ENCODE measurements at places on chromosomes 7 and 10. TPM values are rescaled to one million over a fixed set of nuclear protein-coding genes. Genes with fewer than 3 reads are reported as not detected.

CYTH3 gene
- 3.0 TPM for total RNA-seq

NEUROG3 gene
- total RNA-seq: not detected

PRKG1 gene
- not detected for total RNA-seq

NAT16 gene
- not detected for total RNA-seq

DNA sequence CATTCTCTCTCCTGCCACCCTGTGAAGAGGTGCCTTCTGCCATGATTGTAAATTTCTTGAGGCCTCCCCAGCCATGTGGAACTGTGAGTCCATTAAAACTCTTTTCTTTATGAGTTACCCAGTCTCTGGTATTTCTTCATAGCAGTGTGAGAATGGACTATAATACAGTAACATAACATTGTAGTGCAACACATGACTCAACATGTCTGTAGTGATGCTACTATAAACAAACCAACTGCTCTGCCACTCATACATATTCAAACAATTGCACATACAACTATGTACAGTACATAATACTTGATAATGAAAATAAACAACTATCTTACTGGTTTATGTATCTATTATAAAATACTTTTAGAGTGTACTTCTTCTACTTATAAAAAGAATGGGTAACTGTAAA is 7.1 kb downstream of the ATOH7 start:
- no peak for DNase-seq
- H3K4me3 ChIP-seq: no peak overlapping the region
- H3K36me3 ChIP-seq: no peaks in the 10 kb centered on the region
- H3K27me3 ChIP-seq: no peaks in the 10 kb centered on the region
- no peak overlapping the region for H3K27ac ChIP-seq

- H3K36me3 ChIP-seq: no peaks in the 10 kb centered on the region
- no peak overlapping the region for H3K4me3 ChIP-seq
- no peak for DNase-seq
- H3K27me3 ChIP-seq: no peaks in the 10 kb centered on the region
- no peaks in the 10 kb centered on the region for H3K4me1 ChIP-seq
Measured at GRCh38 chr7:158077151-158077840, 510.3 kb downstream of the PTPRN2 start.

- no peak for DNase-seq
- H3K27ac ChIP-seq: peak overlapping the region; percentile 54
- peaks cover 66% of the 10 kb centered on the region for H3K4me1 ChIP-seq
- H3K36me3 ChIP-seq: no peaks in the 10 kb centered on the region
- H3K4me3 ChIP-seq: no peak overlapping the region
- no peaks in the 10 kb centered on the region for H3K27me3 ChIP-seq
Measured at GRCh38 chr10:7491949-7492659, 81.3 kb upstream of the SFMBT2 start.

DNA sequence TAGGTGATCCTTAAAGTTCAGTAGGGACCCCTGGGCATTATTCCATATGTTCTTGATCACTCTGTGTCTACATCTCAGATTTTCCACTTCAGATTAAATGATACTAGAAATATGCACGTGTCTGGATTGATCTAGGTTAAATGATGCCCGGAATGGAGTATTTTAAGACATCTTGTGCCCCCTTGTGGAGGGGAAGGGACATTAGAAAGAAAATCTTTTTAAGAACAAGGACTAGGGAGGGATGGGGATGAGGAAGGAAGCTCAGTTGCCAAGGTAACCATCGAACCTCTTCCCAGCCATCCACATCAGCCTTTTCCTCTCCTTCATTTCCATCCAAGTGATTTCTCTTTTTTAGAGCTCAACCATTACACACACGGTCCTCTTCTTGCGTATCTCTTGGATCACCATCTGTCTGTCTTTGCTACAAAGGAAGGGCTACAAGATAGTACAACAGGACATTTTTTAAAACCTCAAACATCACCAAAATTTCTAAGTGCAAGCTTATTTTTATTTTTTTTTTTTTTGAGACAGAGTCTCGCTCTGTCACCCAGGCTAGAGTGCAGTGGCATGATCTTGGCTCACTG is 40.5 kb downstream of the PRSS2 start:
- H3K27me3 ChIP-seq: no peaks in the 10 kb centered on the region
- H3K4me3 ChIP-seq: no peak overlapping the region
- no peaks in the 10 kb centered on the region for H3K4me1 ChIP-seq
- no peak overlapping the region for H3K27ac ChIP-seq
- DNase-seq: peak; percentile 73

DNA sequence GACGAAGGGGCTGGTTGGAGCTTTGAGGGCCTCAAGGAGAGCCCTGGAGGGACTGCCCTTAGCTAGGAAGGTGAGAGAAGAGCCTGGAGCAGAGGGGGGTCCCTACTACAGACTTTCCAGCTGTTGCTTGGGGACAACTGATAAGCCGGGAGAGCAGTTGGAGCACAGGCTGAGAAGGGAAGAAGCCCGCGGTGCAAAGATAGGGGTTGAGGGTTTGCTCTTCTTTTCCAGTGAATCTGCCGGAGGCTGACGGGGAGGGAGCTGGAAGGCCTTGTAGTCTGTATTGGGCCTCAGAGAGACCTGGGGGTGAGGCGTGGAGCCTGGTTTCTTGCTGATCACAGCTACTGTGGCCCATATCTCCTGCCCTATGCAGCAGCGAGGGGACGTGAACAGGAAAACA is 23.7 kb downstream of the CYP26A1 start:
- no peaks in the 10 kb centered on the region for H3K36me3 ChIP-seq
- H3K27me3 ChIP-seq: no peaks in the 10 kb centered on the region
- no peaks in the 10 kb centered on the region for H3K4me1 ChIP-seq

- no peaks in the 10 kb centered on the region for H3K27me3 ChIP-seq
- no peak overlapping the region for H3K4me3 ChIP-seq
- no peaks in the 10 kb centered on the region for H3K36me3 ChIP-seq
- H3K27ac ChIP-seq: no peak overlapping the region
Measured at GRCh38 chr7:1029637-1030443, 14.5 kb upstream of the GPR146 start.

DNA sequence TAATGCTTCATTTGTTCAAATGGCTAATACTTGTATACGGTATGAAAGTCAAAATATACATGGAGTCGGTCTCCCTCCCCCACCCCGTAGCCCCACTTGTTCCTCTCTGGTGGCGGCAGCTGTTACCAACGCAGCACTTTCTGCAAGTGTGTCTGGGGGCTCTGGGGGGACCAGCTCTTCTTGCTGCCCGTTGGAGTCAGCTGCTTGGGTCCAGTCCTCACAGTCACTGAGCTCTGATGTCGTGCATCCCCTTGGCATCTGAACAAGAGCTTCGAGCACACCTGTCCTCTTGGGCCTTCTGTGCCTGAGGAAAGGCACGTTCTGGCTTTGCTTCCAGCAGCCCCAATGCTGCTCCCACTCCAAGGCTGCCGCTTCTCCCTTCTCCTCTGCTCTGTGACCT is 493.1 kb downstream of the PLXNA4 start:
- no peak overlapping the region for H3K27ac ChIP-seq
- DNase-seq: no peak
- no peaks in the 10 kb centered on the region for H3K4me1 ChIP-seq
- no peak overlapping the region for H3K4me3 ChIP-seq
- no peaks in the 10 kb centered on the region for H3K27me3 ChIP-seq

- H3K4me1 ChIP-seq: no peaks in the 10 kb centered on the region
- no peak overlapping the region for H3K4me3 ChIP-seq
- no peaks in the 10 kb centered on the region for H3K27me3 ChIP-seq
- DNase-seq: no peak
- H3K36me3 ChIP-seq: no peaks in the 10 kb centered on the region
- no peak overlapping the region for H3K27ac ChIP-seq
Measured at GRCh38 chr7:34296663-34297062, 361.4 kb upstream of the NPSR1 start.
